ENCODE measurements at places on chromosomes 7 and 10.

GRCh38 chr7:17697128-17697881, 243.0 kb downstream of the SNX13 start:
- no peak for DNase-seq

DNA sequence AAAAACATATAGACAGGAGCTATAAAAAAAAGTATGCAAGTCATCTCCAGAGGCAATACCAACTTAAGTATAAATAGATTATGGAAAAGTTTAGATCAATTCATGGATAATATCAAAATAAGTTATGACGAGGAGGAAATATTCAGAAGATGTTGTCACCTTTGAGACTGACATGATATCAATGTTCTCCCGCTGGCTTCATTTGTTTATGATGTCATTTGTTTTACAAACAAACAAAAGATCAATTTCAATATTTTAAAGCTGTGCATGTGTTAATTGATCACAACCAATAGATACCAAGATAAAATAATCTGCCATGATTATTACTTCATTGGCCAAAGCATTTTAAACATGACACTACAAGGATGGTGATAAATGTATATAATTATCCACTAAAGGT, 43.5 kb downstream of the SLC16A12 start:
- DNase-seq, result no peak

DNA sequence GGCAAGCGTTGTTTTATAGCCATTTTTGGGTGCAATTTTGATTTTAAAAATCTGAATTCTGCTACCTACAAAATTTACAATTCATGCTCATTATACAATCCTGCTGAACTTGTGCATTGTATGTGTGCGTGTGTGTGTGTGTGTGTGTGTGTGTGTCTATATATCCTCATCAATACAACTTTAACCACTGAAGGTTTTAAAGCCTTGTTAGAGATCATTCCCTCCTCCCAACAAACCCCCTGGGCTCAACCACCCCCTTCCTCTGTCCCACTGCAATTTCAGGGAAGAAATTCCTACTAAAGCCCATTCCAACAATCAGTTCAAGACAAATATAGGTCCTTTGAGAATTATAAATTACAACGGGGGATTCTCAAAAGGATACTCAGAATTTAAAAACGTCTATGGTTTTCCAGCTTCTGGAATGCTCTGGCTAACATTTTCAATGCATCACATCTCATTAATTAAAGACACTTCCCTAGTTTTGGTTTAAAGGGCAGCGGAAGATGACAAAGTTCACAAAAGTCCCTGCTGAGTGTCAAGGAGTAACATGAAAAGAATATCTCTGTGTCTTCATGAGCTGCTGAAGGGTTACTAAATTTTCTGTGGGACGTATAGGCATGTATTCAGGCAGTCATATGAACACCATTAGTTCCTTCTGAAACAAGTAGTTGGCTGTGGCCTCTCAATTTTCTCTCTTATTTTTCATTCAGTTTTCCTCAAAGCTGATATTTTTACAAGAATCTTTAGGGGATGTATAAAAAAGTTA, 889 bp upstream of the SEMA3A start:
- DNase-seq, result no peak

DNA sequence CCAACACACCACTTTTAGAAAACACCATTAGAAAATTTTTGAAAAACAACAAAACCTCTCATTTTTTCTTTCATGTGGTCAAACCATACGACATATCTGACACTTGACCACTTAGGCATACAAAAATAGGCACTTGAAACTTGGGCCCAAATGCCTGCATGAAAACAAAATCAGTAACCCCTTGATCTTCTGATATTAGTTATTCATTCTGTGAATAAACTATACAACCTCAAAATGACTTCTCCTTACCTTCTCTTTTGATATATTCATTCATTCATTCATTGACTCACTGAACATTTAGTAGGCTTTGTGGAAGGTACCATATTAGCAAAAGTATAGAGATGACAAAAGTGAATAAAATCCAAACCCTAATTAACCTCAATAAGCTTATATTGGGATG, 26.4 kb downstream of the ITGB1 start:
- no peak for DNase-seq
